NCI-H1930 (cell line): ENCODE measurements at places on chromosomes 2 and 18.

DNA sequence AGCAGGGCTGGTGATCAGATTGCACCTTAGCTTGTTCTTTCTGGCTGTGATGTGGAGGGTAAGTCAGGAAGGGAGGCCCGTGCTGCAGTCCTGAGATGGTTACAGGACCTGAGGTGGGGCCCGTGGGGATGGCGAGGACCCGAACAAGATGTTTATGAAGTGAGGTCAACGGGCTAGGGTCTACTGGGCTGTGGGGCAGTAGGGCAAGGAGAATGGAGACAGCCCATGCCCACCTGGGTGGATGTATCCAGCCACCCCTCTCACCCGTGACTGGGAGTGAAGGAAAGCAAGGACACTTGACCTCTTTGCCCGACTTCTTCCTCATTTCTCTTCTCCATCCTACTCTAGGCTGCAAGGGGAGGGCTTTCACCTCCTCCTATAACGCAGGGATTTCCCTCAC lies 18.0 kb downstream of the PTMA start:
- no peak for DNase-seq

DNA sequence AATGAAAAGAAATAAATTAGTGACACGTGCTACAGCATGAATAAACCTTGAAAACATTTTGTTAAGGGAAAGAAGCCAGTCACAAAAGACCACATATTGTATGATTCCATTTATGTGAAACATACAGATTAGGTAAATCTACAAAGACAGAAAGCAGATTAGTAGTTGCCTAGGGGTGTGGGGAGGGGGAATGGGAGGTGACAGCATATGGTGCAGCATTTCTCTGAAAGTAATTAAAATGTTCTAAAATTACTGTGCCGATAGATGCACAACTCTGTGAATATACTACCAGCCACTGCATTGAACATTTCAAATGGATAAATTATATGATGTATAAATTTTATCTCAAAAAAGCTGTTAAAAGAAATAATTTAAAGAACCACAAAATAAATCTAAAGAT lies 161.0 kb downstream of the TRIB2 start:
- DNase-seq = no peak

GRCh38 chr2:195601361-195601760 lies 55.7 kb upstream of the SLC39A10 start:
- DNase-seq = no peak

GRCh38 chr2:138469411-138469810 lies 32.2 kb upstream of the SPOPL start:
- no peak for DNase-seq

GRCh38 chr2:165500816-165501215 lies 31.3 kb downstream of the CSRNP3 start:
- no peak for DNase-seq

- no peak for DNase-seq
Observed at GRCh38 chr2:86223140-86223926, 24.1 kb downstream of the MRPL35 start.

DNA sequence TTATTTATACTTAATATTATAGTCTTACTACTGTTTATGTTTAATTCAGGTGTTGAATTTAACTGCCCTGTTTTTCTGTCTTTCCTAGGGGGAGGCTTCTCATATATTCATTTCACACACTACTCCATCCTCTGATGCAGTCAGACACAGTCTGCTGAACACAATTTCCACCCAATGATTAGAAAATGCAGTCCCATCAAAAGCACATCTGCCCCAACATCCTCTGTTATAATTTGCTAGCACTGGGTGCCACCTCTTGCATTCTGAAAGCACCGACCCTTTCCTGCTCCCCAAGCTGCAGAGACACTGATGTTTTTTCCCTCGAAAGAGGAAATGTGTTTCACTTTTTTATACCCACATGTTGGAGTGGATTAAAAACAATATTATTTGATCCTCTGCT lies 474.7 kb downstream of the PID1 start:
- no peak for DNase-seq

DNA sequence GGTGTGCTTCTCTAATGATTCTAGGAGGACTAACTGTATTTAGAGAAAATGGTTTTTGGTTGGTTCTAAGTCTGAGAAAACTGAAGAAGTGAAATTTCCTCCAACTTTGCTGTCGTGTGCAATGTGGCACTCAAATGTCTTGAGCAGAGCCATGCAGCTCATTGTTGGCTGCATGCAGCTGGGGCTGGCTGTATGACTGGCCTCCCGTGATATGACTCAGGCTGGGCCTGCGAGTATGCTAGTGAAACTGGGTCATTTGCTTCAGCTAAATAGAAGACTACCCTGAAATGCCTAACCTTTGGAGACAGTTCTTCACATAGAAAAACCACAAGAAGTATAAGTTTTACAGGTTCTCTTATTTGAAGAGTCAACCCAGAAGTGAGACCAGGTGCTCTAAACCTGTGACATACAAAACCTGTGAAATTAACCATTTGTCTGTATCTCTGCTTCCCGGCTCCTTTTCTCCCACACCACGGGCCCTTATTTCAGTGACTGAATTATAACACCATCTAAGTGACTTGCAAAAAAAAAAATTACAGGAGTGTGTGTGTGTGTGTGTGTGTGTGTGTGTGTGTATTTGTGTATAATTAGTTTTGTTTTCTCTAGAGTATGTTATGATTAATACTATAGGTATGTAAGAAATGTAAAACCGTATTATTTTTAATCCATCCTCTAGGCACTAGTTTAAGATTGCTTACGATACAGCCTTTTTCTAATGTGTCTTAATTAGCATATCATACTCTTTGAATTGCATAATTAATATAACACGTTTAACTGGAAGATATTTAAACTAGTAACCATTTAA lies 15.9 kb downstream of the POLI start:
- DNase-seq = no peak

DNA sequence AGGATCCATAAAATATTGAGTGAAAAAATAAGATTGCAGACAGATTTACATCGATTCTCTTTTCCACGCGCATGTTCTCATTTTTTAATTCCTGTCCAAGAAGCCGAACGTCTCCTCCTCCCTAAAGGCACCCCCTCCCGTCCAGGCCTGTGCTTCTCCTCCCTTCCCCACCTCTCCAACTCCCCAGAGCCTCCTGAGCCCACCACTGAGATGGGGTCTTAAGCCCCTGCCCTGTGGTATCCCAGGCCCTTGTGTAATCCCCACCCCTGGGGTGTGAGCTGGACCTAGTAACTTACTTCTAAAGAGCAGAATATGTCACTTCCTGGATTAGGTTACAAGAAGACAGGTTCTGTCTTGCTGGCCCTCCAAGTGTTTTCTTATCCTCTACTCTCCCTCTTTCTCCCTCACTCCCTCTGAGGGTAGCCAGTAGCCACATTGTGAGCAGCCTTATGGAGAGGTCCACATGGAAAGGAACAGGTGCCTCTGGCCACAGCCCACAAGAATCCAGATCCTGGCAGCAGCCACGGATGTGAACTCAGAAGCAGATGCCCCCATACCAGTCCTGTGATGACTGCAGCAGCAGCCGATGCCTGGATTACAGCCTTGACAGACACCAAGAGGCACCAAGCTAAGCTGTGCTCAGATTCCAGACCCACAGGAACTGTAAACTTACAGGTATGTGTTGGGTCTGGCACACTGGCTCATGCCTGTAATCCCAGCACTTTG lies 39.6 kb upstream of the OTOS start:
- DNase-seq = no peak
